ENCODE measurements at places on chromosomes 11 and 22. TPM values are rescaled to one million over a fixed set of nuclear protein-coding genes. Genes with fewer than 3 reads are reported as not detected.

Gene NXPE2
- not detected for total RNA-seq

Gene MIOX
- not detected for total RNA-seq

Gene DCPS
- total RNA-seq, result 5.3 TPM

Gene C22orf31
- not detected for total RNA-seq

Gene MGAT3
- 6.5 TPM for total RNA-seq

Gene CEND1
- not detected for total RNA-seq

Gene TSSK2
- not detected for total RNA-seq

Gene SAA1
- total RNA-seq, result 714 TPM

Gene TRIM29
- 2.2 TPM for total RNA-seq

Gene TREH
- not detected for total RNA-seq

Gene MOGAT2
- total RNA-seq, result not detected

Gene C11orf65
- not detected for total RNA-seq

Gene TXN2
- total RNA-seq, result 60.1 TPM

Gene PHLDA2
- total RNA-seq, result not detected

Gene RCOR2
- total RNA-seq, result 0.88 TPM

Gene GP1BB
- total RNA-seq, result 1.5 TPM

Gene FGF19
- not detected for total RNA-seq

Gene RBMXL2
- total RNA-seq, result not detected

Gene SCUBE1
- 1.2 TPM for total RNA-seq

Gene ANKRD49
- total RNA-seq, result 11.4 TPM

Gene OR51E2
- not detected for total RNA-seq

Gene NOX4
- 30.7 TPM for total RNA-seq

Gene PRG3
- total RNA-seq, result not detected

Gene BCR
- 28.9 TPM for total RNA-seq

Gene ALDH3B1
- 11.7 TPM for total RNA-seq

Gene TEX54
- not detected for total RNA-seq

Gene PCNX3
- 10.6 TPM for total RNA-seq

Gene ELFN2
- total RNA-seq, result not detected

Data from subcutaneous adipose tissue (tissue), 4 donors.